ENCODE measurements at places on chromosomes 11 and 22. TPM values are rescaled to one million over a fixed set of nuclear protein-coding genes. Genes with fewer than 3 reads are reported as not detected.

- DNase-seq = no peak
Observed at GRCh38 chr11:58429273-58429672, 1.4 kb upstream of the OR5B2 start.

- DNase-seq = no peak
Observed at GRCh38 chr22:23898006-23898974, 4.1 kb downstream of the MIF start.

DNA sequence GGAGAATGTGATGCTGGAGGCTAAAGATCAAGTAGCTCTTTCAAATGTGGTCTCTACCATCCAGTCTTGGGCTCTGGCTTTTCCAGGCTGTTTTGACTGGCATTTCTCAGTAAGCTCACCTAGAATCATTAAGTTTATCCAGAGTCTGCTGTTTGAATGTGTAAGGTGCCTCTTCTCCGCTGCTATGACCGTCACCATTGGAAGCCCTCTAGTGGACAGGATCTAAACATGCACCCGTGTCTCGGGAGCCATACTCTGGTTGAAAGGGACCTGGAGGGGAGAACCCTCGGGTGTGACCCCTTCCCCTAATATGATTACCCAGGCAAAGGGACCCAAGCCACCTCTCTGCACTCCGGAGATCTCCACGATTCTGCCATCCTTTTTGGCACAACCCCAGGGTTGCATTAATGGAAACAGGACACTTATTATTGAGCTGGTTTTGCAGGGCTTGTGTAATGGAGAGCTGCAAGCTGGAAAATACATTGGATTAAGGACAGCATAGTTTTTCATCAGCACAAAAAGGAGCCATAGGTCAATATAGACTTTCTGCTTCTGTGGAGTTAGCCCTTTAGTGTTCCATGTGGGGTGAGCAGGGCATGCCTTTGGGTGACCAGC, 191.0 kb upstream of the LARGE1 start:
- no peak for DNase-seq

GRCh38 chr11:113273720-113274119, 40.7 kb upstream of the TTC12 start:
- no peak for DNase-seq

- no peak for DNase-seq
Observed at GRCh38 chr11:75777461-75778110, 9.0 kb downstream of the DGAT2 start.

DNA sequence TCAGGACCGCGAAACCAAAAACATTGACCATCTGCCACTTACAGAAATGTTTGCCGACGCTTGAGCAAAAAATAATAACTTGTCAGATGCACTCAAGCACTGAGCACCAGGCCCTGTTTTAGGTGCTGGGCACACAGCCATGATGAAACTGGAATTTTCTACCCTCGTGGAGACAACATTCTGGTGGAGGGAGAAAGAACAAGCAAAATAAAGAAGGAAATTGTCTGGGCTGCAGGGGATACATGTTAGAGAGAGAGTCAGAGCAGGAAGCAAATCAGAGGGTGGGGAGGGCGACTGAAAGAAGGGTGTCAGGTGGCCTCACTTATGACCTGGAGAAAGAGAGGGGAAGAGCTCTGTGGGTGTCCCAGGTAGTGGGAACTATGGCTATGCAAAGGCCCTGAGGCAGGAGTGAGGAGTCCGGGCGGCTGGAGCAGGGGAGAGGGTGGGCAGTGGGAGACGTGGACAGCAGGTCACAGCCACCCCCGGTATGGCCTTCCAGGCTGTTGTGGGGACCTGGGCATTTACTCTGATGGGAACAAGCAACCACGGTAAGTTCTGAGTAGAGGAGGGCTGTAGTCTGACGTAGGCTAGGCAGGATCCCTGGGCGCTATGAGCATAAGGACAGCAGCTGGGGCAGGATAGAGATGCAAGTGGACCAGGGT, 78.8 kb downstream of the MYEOV start:
- DNase-seq = no peak

- no peak for DNase-seq
Observed at GRCh38 chr11:108512708-108513107, 14.5 kb upstream of the POGLUT3 start.

DNA sequence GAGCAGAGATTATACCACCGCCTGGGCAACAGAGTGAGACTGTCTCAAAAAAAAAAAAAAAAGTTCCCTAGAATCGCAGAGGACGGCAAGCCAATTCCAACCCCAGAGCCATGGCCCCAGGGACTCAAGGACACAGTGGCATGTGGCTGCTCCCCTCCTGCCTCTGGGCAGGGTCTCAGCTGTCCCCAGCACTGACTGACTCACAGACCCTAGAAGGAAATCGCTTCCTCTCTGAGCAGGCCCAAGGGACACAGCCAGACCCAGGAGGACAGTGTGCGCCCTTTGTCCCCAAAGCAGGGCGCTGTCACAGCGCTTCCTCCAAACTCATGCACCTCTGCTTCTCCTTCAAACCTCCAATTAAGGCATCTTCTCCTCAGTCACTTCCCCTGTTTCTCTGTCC, 2.3 kb downstream of the PACSIN3 start:
- DNase-seq = no peak

- no peak for DNase-seq
Observed at GRCh38 chr11:66568124-66568916, at the start of gene CTSF. Gene CTSF, minus strand, starts transcription at chr11:66568606. Its CDS starts 120 bp downstream, at chr11:66568486.

DNA sequence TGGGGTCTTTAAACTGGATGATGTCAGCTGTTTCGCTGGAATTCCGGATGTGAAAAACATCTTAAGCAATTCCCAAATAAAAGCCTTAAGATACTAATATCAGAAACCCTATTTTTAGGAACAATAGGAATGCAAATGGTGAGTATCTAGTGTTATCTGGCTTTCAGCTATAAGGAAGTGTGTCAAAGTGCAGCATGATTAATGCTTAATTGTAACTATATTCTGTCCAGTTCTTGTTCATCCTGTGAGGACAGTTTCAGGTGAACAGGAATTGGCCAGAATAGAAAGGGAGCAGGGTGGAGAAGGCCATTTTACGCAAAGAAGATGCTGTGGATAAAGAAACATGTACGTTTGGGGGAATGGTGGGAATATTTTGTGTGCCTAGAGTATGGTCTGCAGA, 108.2 kb downstream of the RASSF10 start:
- no peak for DNase-seq

DNA sequence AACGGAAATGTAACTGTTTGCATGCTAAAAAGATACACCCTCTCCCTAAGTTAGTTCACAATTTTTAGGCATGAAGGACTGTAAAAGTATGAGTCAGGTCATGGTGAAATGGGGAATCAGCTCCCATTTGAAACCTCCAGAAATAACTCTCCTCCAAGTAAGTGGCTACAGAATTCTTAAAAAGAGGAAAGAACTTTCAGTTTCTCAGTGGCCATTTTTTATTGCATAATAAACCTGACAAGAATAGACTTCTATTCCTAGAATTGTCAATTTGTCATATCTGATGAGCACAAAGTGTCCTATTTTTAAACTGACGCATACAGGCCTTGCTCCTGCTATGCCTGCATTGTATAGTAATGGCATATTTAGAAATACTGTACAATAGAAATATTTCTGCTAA, 612.2 kb downstream of the CNTN5 start:
- no peak for DNase-seq

DNA sequence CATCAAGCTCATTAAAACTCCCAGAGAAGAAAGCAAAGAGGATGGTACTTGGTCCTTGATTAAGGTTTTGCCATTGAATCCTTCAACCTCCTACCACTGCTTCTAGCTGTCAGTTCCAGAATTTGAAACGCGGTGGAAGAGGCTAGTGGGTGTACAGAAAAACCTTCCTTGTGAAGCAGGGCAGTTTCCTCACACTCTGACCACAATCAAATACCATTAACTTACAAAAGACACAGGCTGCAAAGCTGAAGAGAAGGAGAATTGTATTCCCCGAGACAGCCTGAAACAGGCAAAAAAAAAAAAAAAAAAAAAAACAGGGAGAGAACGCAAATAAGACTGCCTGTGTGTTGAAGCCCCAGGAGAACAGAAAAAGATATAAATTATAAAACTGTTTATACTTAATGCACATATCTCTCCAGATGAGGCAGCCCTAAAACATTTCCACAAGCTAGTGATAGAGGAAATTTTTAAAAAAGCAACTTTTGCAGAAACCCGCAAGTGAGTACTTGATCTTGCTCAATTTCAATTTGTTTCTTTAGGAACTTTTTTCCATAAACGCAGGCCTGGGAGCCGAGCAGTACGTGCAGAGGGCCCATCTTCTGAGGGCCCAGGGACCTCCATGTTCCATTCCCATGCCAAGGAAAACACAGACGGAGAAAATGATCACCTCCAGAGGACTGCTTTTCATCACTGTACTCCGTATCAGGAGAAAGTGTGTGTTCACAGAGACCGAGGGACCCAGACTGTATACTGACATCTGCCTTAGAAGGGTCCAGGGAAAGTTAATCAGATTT, 218.7 kb upstream of the BLID start:
- no peak for DNase-seq

FAR1 gene
- total RNA-seq = 50.2 TPM

ZNF215 gene
- total RNA-seq = 4.6 TPM

KDM4D gene
- 2.4 TPM for total RNA-seq

Data from type B pancreatic cell (in vitro differentiated cells).